ENCODE measurements at places on chromosomes 7 and 10.

- DNase-seq, result no peak
Observed at GRCh38 chr10:69558559-69558958, 14.7 kb downstream of the NEUROG3 start.

- DNase-seq, result no peak
Observed at GRCh38 chr10:116880716-116881482, 31.6 kb downstream of the ENO4 start.

DNA sequence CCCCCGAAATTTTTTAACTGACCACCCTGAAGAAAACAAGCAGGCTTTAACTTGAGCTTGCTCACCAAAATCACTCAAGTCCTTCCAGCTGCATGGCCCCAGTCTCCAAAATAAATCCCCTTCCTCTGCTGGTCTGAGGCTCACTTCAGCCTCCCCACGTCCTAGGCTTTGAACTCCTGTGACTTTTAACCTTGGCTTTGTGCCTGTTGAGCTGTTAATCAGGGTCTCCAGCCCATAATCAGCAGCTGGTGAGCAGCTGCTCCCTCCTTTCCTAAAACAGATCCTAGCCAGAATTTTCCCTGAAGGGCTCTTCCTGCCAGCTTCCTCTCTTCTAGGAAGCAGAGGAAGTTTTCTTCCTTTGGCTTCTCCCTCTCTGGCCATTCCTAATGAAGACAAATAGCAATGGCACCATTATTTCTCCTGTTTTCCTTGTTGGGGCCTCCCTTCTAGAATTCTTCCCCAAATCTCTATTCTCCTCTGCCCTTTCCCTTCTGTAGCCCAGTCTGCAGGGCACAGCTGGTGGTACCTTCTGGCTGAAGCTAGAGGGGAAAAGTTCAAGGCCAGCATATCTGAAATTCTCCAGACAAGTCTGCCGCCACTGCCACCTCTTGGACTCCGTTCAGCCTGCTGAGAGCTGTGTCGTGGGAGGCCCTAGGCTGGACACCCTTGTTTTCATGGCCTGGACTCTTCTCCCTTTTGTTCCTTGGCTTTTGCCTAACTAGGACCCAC, 152.1 kb downstream of the NOC3L start:
- DNase-seq, result no peak

GRCh38 chr7:99289185-99289584, 16.5 kb downstream of the MYH16 start:
- no peak for DNase-seq

GRCh38 chr7:136061433-136061832, 84.3 kb upstream of the MTPN start:
- no peak for DNase-seq

GRCh38 chr7:158541346-158542010, 46.1 kb downstream of the PTPRN2 start:
- no peak for DNase-seq

All from stimulated activated CD8-positive, alpha-beta memory T cell treated with anti-CD3 and anti-CD28 coated beads, Interleukin-4, amount 100 ng/mL, for 1 hour (primary cell).